ENCODE measurements at places on chromosomes 2 and 18.

- DNase-seq: no peak
Observed at GRCh38 chr2:101442667-101443061, 32.2 kb downstream of the RFX8 start.

- DNase-seq: no peak
Observed at GRCh38 chr2:150937030-150937429, 324.6 kb downstream of the RBM43 start.

DNA sequence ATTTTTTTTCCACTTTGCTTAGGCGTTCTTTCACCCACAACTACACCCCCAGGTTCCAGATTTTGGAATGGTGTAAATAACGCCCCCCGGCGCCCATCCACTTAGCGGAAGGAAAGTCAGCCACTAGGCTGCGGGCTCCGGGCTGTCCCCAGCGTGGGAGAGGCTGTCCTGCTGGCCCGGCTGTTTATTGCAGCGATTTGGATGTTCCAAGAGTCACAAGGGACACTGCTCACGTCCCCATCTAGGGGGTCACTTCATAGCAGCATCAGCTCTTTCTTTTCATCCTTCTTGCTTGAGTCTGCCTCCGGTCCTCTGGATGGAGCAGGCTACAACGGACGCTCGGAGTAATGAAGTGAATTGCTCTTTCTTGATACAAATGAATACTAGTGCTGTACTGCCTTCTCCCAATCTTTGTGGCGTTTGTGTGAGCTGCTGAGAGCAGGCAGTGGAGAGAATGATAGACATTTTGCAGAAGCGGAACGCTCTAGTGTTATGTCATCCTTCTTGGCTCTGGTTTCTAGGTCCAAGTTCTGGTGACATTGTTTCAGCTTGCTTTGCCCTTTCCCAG, 50.7 kb upstream of the PAIP2B start:
- DNase-seq: peak; percentile 77

DNA sequence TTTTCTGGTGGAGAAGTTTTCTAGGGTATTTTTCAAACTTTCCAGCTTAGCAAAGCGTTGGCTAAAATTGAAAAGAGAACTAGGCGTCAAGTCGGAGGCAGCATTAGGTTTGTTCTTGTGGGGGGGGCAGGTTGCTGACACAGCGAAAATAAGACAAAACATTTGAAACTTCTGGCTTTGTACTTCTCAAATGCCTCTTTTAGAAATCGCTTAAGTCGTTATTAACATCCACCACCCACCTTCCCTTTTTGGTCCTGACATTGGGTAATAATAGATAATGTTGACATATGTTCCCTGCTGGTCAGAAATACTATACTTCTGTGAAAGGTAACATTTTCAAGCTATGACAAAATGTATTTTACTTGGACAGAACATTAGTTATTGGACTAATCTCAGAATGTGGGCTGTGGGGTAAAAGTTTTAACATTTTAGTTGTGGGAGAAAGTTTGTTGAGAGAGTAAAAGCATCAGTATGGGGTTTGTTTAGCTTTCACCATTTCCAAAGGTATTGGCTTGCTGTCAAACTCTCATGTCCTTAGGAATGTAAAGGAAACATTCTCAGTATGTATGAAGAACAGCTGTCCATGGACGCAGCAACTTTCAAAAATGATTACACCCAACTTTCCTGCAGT, 88.1 kb upstream of the ZEB2 start:
- DNase-seq: no peak

GRCh38 chr2:176934131-176934530, 278.5 kb upstream of the HNRNPA3 start:
- DNase-seq: no peak

- peak; percentile 74 for DNase-seq
Observed at GRCh38 chr2:218010140-218010983, 7.6 kb upstream of the TNS1 start.

GRCh38 chr2:212905640-212906201, 245.7 kb downstream of the IKZF2 start:
- no peak for DNase-seq

DNA sequence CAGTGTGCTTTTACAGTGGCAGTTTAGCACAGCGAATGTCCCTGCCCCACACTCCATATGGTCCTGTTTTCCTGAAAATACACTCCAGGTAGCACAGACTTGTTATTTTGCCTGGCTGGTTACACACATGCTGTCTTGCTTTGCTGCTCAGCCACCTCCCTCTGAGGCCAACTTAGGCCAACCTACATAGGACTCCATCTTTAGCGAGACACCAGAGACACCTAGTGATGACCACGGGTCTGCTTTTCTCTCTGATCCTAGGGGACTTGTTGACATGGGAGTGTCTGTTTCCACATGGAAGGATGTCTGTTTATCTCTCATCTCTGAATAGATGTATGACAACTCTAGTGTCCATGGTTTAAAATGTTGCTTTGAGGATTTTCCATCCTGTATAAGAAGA, 43.3 kb downstream of the PLEKHB2 start:
- DNase-seq: no peak

- DNase-seq: no peak
Observed at GRCh38 chr18:73621091-73621490, 526.5 kb downstream of the FBXO15 start.

DNA sequence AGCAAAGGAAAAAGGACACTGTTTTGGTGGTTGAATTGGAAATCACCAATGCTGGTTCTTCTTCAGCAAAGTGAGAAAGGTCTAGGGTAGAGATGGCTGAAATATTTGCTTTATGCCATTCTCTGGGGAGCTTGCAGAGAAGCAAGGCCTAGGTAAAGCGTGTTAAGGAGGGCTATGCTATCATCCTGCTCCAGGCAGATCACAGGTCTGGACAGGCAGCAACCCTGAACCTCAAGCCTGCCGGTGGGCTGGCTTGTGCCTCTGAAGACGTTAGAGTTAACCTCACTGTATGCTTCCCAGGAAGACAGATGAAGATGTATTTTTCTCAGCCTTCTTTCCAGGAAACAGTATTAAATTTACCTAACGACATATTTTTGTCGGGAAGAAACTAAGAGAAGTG, 138.5 kb upstream of the LYPD6 start:
- no peak for DNase-seq

GRCh38 chr18:68438983-68439382, 275.9 kb downstream of the TMX3 start:
- no peak for DNase-seq

DNA sequence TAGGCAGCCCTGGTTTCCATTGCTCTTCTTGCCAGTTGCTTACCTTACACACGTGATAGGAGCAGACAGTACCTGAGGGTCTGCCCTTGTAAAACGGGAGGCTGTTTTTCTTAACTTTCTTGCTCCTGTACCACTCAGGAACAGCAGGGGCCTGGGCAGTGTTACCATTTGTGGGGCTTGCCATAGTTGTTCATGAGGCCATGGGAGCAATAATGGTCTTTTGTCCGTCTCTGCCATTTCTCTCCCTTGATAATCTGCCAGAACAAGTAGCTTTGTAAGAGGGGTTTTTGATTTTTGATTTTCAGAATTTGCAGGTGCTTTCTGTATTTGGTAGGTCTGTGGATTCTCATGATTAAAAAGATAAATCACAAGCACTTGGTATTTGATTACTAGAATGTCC, 259.0 kb downstream of the PHLPP1 start:
- DNase-seq: no peak

DNA sequence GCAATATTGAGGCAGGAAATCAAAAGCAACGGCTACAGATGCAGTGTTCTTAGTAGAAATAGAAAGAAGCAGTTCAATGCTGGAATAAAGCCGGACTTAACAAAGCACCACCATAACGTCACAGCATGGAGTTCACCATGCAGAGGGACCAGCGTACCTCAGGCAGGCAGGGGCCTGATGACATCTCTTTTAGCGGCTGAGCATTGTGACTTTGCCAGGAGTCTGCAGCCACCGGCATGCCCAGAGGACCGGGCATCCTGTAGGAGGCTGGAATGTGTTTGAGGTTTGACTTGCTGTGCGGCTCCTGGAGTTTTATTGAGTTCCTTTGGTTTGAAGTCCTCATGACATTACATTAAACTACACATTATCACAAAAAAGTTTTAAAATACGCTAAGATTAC, 139.8 kb downstream of the UXS1 start:
- no peak for DNase-seq

GRCh38 chr2:226427538-226428307, 371.9 kb downstream of the IRS1 start:
- no peak for DNase-seq

- no peak for DNase-seq
Observed at GRCh38 chr2:178877874-178878273, 70.7 kb upstream of the TTN start.

DNA sequence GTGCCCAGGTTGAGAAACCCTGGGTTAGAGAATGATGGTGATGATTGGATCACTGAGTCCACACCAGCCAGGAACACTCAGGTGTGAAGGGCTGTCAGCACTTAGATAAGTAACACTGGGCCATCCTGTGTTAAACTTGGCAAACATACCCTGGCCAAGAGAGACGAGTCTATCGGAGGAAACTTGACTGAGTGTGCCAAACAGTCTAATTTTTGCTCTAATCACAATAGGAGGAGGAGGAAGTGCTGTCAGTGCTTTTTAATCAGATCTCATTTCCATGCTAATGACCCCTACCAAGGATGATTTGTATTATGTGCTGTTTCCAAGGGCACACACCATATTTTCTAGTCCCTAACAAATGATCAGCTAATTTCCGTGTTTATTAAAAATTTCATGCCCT, 63.8 kb upstream of the SEC11C start:
- DNase-seq: no peak

DNA sequence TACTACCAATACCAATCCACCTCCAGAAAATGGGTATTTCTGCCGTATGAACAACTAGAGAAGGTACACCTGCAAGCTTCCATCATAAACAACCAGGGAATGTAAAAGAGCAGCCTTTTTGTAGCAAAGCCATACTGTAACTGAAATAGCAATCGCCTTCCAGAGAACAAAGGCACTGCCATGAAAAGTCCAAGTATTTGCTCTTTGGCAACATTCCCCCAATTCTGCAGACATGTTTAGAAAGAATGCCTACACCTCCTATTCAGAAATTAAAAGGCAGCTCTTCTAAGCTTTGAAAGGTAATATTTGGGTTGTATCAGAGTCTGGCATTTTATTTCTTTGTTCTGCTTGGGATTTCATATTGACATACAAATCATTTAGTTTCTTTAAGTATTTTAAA, 487.7 kb downstream of the ERBB4 start:
- no peak for DNase-seq

GRCh38 chr2:191957996-191958860, 111.3 kb upstream of the CAVIN2 start:
- DNase-seq: no peak

Measured in HEK293T (cell line).